H4 (cell line): ENCODE measurements at places on chromosomes 11 and 22.

- no peak for DNase-seq
These were observed 7.5 kb downstream of the NARS2 start for GRCh38 chr11:78567209-78567608.

GRCh38 chr11:123561431-123561800 is 93.0 kb downstream of the SCN3B start:
- DNase-seq, result no peak

DNA sequence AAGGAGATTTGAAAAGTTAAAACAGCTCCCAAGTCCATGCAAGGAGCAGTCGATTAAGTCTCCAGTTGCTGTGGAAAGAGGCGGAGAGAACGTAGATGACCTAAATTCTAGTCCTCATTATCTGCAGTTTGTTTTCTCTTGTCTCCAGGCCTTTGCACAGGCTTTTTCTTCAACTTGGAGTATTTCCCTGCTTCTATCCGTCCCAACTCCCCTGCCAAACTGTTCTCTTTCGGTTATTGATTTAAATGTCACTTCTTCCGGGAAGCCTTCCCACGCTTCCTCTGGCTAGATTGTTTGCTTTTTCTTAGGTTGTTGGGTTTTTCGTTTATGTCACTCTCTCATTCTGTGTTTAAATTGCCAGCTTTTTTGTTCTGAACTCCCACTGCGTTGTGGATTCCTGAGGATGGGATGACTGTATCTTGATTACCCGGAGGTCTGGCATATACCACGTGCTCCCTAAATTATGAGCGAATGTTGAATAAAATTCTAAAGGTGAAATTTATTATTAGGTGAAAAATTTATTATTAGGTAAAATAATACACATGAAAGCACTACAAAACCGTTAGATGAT is 463 bp downstream of the TMEM126B start:
- no peak for DNase-seq

GRCh38 chr11:113839842-113840241 is 35.5 kb downstream of the USP28 start:
- no peak for DNase-seq

GRCh38 chr11:108709741-108710140 is 44.9 kb downstream of the DDX10 start:
- no peak for DNase-seq

GRCh38 chr11:74905326-74905725 is 43.6 kb downstream of the XRRA1 start:
- no peak for DNase-seq

DNA sequence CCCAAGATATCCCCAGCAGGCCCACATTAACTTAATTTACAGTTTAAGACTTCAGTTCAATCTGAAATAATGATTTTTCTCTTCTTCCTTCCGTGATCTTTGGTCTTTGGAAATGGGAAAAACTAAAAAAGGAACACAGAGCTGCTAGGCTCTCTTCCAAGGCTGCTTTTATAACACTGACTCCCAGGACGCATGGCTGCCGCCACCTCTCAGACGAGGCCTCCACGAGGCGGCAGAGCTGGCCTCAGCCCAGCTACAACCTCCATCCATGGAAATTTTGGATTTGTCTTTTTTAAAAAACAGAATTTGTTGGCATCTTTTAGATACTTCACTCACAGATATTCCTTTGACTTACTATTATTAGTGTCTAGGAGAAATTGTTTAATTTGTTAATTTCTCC is 385.5 kb upstream of the SYN3 start:
- no peak for DNase-seq

DNA sequence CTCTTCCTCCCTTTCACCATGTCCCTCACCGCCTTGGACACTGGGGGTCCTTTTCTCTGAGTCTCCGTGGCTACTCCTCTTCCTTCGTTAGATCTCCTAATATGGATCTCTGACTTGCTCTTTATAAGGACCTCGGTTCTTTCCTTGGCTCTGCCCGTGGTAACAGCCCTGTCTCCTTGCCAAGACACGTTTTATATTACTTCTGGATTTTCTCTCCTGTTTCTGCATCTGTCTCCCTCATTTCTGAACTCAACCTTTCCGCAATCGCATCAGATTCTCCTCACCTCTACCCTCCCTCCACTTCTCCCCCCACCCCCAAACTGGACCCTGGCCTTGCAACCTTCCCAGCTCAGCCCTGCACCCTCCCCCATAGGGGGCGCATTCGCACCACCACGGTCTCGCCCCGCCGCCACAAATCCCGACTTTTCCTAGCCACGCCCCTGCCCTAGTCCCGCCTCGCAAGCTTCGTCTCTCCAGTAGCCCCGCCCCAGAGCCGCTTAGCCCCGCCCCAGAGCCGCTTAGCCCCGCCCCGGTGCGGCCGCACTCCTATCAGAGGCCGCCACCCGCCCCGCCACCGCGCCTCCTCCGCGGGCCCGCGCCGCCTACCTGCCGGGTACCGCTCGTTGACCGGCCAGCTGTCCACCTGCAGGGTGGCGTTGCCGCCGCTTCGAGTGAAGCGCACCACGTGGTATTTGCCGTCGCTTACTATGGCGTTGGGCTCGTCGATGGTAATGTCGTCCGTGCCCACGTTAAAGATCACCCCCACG is 39.0 kb downstream of the SLC22A12 start:
- DNase-seq, result no peak

DNA sequence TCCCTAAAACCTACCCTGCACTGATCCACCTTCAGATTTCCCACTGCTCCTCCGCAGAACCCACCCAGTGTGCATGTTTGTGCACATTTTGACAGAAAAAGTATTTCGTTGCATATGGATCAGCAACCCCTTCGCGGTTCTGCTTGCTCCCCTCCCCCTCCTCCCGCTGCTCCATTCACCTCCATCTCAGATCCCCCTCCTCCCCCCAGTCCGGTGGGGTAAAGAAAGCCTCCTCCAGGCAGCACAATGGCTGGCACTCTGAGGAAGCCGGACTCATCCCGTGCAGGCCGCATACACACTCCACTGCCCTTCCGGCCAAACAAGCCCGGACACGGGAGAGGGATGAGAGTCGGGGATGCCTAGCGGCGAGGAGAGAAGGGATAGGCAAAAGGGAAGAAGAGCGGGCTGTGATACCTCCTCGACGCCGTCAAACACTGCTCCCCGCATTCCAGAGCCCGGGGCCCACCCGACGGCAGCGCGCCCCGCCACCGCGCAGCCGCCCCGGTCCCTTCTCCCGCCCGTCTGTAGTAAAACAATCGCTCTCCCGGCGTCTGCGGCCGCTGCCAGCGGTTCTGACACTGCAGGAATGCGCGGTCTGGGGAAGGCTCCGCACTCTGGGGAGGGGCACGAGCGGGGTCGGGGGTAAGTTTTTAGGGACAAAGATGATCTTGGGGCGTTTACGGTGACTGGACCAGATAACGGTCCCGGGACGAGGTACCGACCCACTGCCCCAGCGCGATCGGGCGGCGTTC is 915 bp downstream of the FEZ1 start:
- no peak for DNase-seq
